SJCRH30 (cell line): ENCODE measurements at places on chromosomes 2 and 18.

DNA sequence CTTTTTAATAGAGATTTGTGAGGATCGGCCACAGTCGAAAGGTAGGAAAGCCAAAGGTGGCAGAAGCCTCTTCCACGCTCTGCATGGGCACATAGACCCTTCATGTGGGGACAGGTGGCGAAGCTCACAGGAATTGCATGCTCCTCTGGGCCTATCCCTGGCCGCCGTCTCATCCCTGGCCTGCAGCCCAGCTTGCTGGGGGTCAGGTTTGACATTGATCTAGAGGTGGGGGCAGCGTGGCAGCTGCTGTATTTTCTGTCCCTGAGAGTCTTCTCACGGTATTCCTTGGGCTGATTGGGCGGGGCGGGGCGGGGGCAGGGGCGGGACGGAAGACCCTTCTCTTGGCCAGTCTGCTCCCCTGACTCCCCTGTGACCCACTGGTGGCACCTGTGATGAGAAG lies 48.9 kb downstream of the STK25 start:
- no peak for DNase-seq

GRCh38 chr2:169983506-169983905 lies 156.3 kb downstream of the UBR3 start:
- DNase-seq: no peak

DNA sequence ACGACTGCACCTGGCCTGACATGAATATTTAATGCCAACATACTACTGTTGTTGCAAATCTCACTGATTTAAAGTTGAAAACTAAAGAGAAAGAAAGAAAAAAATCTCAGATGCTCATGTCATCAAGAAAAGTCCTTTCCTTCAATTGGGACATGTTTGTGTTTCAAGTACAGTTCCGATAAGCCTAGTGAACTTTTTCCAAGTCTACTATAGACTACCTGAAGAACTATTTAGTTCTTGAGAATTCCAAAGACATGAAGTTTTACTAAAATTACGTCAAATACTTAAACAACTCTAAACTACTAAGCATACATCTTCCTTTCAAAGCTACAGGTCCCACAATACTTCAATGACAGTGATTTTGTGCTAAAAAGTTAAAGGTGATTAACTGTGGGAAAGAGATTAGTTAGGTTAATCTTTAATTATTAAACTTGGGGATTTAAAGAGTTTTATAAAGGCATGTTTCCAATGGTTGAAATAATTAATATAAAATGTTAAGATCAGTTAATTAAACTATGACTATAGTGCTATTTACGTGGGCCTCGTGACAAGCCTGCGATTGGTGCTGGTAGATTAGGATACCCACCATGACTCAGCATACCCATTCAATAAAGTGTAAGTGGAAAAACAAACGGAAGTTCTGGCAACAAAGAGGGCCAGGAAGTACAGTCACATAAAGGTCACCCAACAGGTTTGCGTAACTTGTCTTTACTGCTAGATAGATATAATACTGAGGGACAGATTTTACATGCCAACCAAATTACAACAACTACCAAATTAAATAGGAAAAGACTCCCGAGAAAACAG lies 55.5 kb downstream of the SEPTIN10 start:
- no peak for DNase-seq

- DNase-seq: no peak
These were observed 283.5 kb upstream of the TANK start for GRCh38 chr2:160876765-160877164.

- DNase-seq: no peak
These were observed 65.1 kb upstream of the SLC25A52 start for GRCh38 chr18:31825772-31826171.

GRCh38 chr2:235390108-235390815 lies 103.6 kb upstream of the AGAP1 start:
- peak; percentile 62 for DNase-seq

GRCh38 chr2:201777869-201778268 lies 2.9 kb downstream of the ALS2 start:
- DNase-seq: no peak

- no peak for DNase-seq
These were observed 206.1 kb downstream of the FAM210A start for GRCh38 chr18:13520306-13520705.

DNA sequence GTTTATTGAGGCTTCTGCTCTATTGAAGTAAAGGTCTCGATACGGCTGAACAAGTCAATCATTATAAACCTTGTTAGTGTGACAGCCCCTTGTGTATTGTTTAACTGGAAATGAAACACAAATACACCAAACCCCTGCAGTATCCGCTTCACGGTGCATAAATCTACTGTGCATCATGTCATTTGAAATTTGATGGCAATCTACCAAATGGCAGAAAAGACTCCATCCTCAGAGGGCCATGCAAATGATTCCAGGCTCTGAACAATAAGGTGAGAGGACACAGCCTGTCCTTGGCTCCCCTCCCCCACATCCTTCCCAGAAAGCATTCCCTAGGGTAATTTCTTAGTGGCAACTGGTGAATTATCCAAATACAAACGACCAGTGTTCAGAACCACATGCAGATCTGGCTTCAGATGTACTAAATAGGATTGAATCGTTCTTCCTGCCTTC lies 80.6 kb downstream of the ADCYAP1 start:
- DNase-seq: peak; percentile 78

GRCh38 chr2:9703085-9703678 lies 72.4 kb upstream of the YWHAQ start:
- DNase-seq: peak; percentile 69
